Stimulated activated CD8-positive, alpha-beta memory T cell treated with anti-CD3 and anti-CD28 coated beads, Interleukin-4, amount 100 ng/mL, for 4 hours (primary cell): ENCODE measurements at places on chromosomes 3 and 15.

DNA sequence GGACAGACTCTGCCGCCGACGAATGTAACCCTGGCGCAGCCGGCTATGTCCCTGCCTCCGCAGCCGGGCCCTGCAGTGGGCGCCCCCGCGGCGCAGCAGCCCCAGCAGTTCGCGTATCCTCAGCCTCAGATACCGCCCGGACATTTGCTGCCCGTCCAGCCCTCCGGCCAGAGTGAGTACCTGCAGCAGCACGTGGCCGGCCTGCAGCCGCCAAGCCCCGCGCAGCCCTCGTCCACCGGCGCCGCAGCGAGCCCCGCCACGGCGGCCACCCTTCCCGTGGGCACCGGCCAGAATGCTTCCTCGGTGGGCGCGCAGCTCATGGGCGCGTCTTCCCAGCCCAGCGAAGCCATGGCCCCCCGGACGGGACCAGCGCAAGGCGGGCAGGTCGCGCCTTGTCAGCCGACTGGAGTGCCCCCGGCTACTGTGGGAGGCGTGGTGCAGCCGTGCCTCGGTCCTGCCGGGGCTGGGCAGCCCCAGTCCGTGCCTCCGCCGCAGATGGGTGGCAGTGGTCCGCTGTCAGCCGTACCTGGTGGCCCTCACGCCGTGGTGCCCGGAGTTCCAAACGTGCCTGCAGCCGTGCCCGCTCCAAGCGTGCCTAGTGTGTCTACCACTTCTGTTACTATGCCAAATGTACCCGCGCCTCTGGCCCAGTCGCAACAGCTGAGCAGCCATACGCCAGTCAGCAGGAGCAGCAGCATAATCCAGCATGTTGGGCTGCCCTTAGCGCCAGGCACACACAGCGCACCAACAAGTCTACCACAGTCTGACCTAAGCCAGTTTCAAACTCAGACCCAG, 2.4 kb downstream of the TSC22D2 start:
- no peak for DNase-seq

GRCh38 chr3:171284308-171285075, 175.7 kb downstream of the TNIK start:
- DNase-seq = no peak

- no peak for DNase-seq
Observed at GRCh38 chr3:89395996-89396395, 288.6 kb downstream of the EPHA3 start.

DNA sequence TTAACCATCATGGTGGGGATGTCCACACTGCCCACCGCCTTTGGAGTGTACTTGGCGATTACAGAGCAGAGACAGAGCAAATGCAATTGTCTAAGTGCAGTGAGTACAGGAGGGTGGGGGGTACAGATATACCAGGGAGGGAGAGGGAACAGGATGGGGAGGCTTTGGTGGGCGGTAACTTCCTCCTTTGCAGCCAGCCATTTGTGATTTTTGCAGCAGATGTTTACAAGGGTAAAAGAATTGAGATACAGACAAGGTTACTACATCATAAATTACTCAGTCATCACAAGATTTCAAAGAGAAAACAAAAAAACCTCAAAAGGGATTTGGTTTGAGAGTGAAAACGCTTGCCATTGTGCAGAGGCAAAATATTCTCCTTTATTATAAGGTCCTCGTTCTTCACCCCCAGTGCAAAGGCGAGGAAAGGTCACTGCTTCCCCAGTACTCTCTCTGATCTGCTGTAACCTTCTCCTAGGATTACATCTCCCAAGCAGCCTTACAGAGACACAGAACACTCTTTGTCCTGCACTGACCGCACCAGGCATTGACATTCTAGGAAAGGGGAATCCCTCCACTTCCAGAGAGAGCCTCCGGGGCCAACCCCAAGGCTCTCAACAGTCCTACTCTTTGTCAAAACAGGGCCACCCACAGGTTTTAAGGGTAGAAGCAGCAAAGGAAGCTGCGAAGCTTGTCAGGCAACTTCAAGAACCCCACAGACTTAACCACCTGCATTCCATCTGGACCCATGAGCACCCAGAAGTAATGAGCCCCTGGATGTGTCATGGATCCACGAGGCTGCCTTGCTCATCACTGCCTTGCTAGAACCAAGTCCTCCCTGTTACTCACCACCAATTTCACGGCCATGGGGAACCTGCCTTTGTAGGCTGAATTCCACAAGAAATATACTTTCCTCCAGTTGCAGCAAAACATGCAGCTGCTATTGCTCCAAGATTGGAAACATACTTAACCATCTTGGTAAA, 117.3 kb downstream of the ADAMTS17 start:
- no peak for DNase-seq
